Stimulated activated CD8-positive, alpha-beta memory T cell treated with anti-CD3 and anti-CD28 coated beads, Interleukin-7, amount 100 ng/mL, for 1 hour (primary cell): ENCODE measurements at places on chromosomes 2 and 18.

DNA sequence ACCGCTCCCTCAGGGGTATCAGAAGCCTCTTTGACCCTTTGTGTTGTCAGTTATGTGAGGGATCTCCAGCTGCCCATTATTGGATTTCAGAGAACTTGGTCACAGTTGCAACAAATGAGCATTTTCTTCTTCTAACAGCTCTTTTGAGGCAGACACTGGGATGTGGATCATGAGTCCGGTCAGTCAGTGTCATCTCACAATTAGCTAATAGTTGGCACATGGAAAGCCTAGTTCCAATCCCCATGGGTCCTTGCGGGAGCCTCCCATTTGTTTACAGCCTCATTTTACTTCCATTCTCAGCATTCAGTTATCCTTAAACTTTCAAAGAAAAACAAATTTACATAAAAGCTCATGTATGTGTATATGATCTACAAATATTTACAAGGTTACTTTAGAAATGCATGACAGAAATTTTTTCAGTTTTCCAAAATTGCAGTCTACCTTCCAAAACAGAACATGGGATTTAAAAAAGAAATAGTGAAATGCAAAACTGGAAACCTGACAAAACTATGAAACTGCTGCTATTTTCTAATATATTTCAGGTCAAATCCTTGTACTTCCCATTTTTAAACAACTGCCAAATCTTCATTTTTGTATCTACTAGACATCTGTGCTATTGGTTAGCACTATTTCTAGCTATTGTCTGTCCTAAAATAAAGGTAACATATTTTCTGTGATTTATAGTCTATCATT, 547.1 kb upstream of the ZEB2 start:
- no peak for DNase-seq

DNA sequence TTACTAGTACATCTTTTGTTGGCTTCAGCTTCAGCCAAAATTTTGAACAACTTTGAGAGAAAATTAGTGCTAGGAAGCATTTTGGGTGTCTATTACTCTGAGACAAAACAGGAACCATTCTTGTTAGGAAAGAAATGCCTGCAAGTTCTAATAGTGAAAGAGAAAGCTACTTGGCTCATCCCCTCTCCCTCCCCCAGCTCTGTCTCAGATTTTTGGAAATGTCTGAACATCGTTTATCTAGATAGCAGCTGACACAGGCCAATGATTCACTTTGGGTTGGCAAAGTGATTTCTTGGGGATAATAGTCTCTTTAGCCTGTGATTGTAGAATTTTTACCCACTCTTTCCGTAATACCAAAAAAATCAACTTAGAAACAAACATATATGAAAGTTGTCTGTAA, 42.3 kb upstream of the PTPRM start:
- no peak for DNase-seq

DNA sequence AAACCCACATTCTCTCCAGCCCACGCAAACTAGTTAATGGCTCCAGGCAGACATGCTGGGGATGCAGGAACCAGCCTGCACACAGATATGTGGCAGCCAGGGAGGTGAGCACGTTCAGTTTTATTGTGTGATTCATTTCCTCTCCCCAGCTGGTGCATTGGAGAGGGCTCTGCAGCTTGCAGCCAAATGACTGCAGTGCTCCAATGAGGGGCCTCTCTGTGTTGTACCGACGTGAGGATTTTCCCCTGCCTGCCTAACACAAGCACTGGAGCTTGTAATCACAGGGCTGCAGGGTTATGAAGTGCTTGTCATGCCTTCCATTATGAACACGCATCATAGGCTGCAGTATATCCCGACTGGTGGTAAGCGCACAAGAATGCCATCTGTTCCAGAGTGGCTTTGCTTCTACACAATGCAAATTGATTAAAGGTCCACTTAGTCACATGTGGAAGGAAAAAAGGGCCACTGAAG, 92.3 kb upstream of the THUMPD2 start:
- no peak for DNase-seq

GRCh38 chr18:4264347-4264791, 190.7 kb downstream of the DLGAP1 start:
- DNase-seq: no peak

- no peak for DNase-seq
Observed at GRCh38 chr2:206375956-206376355, 67.4 kb upstream of the ADAM23 start.

- DNase-seq: no peak
Observed at GRCh38 chr2:227696990-227697679, 20.7 kb downstream of the SLC19A3 start.

DNA sequence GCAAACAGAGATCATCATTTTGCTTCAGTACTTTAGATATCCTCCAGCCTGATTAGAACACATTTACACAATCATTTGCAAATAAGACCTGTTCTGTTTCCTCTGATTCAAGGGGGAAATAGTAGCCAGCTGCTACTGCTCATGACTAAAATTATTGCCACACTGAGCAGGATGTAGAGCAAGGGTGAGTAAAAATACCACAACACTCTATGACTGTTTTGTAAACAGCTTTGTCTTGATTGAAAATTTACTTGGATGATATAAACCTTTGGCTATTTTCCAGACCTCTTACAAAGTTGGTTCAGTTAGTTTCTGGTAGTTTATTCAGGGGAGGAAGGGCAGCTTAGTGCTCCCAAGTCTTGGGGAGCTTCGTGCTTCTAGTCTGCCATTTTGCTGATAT, 286.4 kb upstream of the CNTNAP5 start:
- no peak for DNase-seq

DNA sequence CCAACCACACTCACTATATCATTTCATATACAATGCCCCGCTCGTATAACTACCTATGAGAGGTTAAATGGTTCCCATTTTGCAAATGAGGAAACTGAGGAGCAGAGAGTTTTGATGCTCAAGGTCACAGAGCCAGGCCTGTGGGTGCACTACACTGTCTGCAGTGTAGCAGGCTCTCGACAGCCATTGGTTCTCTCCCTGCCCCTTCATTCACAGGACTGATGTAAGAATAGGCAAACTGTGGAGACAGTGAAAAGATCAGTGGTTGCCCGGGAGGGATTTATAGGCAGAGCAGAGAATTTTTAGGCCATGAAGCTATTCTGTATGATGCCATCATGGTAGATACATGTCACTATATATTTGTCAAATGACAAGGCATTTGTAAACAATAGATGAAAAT, 39.0 kb upstream of the LBH start:
- DNase-seq: no peak

DNA sequence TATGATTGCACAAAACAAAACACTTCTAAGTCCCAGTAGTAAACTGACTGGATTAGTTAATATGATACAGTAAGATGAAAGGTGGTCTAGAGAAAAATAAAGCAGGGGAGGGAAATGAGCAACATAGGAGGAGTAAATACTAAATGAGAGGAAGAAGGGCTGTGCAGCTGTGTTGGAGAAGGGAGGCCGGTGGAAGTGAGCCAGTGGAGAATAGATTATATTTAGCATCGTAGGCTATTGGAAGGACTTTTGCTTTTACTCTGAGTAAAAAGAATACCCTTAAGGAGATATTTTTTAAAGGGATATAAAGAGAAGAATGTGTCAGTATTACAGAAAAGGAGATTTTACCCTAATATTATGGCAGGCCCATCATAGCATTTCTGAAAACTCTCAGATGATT, 12.7 kb downstream of the WDR75 start:
- DNase-seq: no peak

- no peak for DNase-seq
Observed at GRCh38 chr2:41127351-41127750, 675.5 kb upstream of the SLC8A1 start.
